ENCODE measurements at places on chromosomes 11 and 22. TPM values are rescaled to one million over a fixed set of nuclear protein-coding genes. Genes with fewer than 3 reads are reported as not detected.

- H3K27me3 ChIP-seq, result peaks cover 4% of the 10 kb centered on the region
- peaks cover 5% of the 10 kb centered on the region for H3K4me1 ChIP-seq
- H3K4me3 ChIP-seq, result no peak overlapping the region
- H3K36me3 ChIP-seq, result no peaks in the 10 kb centered on the region
These were observed 3.0 kb upstream of the WEE1 start for GRCh38 chr11:9570313-9571025.

GRCh38 chr11:23856654-23857053 lies 640.2 kb upstream of the LUZP2 start:
- H3K4me1 ChIP-seq, result no peaks in the 10 kb centered on the region
- DNase-seq, result no peak
- H3K27me3 ChIP-seq, result no peaks in the 10 kb centered on the region
- no peaks in the 10 kb centered on the region for H3K36me3 ChIP-seq
- no peak overlapping the region for H3K27ac ChIP-seq

- H3K4me3 ChIP-seq, result no peak overlapping the region
- H3K4me1 ChIP-seq, result no peaks in the 10 kb centered on the region
- H3K27me3 ChIP-seq, result no peaks in the 10 kb centered on the region
- no peaks in the 10 kb centered on the region for H3K36me3 ChIP-seq
These were observed 255.2 kb upstream of the ZC3H12C start for GRCh38 chr11:109838026-109838425.

DNA sequence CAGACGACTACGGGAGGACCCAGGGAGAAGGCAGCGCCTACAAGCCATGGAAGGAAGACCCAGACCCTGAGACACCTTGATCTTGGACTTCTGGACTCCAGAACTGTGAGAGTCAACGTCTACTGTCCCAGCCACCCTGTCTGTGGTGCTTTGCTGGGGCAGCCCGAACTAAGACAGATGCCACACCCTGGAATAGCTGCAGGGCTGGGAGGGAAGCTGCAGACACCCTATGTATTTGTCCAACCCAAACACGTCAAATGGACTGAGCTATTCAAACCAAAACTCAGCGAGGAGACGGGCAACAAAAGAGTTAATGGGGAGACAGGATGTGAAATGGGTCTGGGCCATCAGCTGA lies 169.3 kb downstream of the CTTN start:
- DNase-seq, result no peak
- H3K27me3 ChIP-seq, result peaks cover 18% of the 10 kb centered on the region
- no peak overlapping the region for H3K4me3 ChIP-seq

DNA sequence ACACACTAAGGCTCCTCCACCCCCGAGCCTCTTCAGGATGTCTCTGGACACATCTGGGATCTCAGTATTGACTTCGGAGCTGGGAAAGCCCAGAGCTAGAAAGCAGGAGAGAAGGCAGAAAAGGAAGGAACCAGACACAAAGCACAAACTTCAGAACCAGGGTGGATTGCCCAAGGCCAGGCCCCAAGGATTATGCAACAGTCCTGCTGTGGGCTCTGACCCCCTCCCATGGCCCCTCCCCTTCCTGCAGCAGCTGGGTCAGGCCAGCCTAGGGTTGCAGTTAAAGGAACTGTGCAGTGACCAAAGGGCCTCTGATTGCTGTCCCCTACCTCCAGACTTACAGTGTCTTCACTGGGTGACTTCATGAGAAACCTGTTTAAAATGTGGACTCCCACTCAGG lies 5.3 kb downstream of the KCNE3 start:
- no peak overlapping the region for H3K4me3 ChIP-seq
- no peak overlapping the region for H3K27ac ChIP-seq
- H3K36me3 ChIP-seq, result no peaks in the 10 kb centered on the region
- DNase-seq, result no peak
- H3K4me1 ChIP-seq, result peaks cover 3% of the 10 kb centered on the region
- no peaks in the 10 kb centered on the region for H3K27me3 ChIP-seq

- H3K27me3 ChIP-seq, result no peaks in the 10 kb centered on the region
- DNase-seq, result no peak
- H3K36me3 ChIP-seq, result no peaks in the 10 kb centered on the region
- H3K4me3 ChIP-seq, result no peak overlapping the region
These were observed 71.6 kb downstream of the PRMT3 start for GRCh38 chr11:20458905-20459632.

GRCh38 chr11:70397336-70397982 lies 870 bp upstream of the CTTN start:
- peak overlapping the region; percentile 59 for H3K4me3 ChIP-seq
- H3K27ac ChIP-seq, result no peak overlapping the region
- DNase-seq, result no peak
- peaks cover 18% of the 10 kb centered on the region for H3K27me3 ChIP-seq
- peaks cover 12% of the 10 kb centered on the region for H3K4me1 ChIP-seq

GRCh38 chr22:49393526-49393925 lies 434.1 kb downstream of the BRD1 start:
- H3K27me3 ChIP-seq, result no peaks in the 10 kb centered on the region
- no peak overlapping the region for H3K4me3 ChIP-seq
- no peak overlapping the region for H3K27ac ChIP-seq

DNA sequence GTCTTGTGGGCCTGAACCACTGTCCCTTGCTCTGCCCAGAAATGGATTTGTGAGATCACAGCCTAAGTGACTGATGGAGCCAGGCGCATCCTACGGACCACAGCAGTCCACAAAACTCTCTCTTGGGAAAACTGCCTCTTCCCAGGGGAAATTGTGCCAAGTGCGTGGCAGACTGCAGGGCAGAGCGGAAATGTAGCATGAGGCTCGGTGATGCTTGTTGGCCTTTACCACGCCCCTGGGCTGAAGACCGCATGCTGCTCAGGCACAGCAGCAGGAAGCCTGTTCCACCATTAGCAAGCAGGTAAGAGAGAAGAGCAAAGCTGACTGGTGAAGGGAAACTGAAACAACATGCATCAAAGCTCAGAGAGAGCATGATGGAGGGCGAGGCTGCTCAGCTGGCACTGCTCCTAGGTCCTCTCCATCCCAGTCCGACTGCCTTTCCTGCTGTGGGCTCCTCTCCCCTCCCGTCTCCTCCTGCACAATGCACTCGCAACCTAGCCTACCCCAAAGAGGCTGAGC lies 26.5 kb upstream of the SCARF2 start:
- H3K36me3 ChIP-seq, result no peaks in the 10 kb centered on the region
- H3K4me1 ChIP-seq, result peaks cover 21% of the 10 kb centered on the region
- no peak overlapping the region for H3K4me3 ChIP-seq
- no peaks in the 10 kb centered on the region for H3K27me3 ChIP-seq

- no peak for DNase-seq
- H3K36me3 ChIP-seq, result no peaks in the 10 kb centered on the region
These were observed 14.1 kb upstream of the LRRC10B start for GRCh38 chr11:61494381-61494961.

- H3K36me3 ChIP-seq, result no peaks in the 10 kb centered on the region
- H3K27me3 ChIP-seq, result no peaks in the 10 kb centered on the region
- no peaks in the 10 kb centered on the region for H3K4me1 ChIP-seq
These were observed 31.9 kb upstream of the GGTLC2 start for GRCh38 chr22:22612516-22612915.

Gene PRRG4
- total RNA-seq, result 3.1 TPM

Gene SORL1
- total RNA-seq, result 23.8 TPM

Gene ADAMTS15
- 1.8 TPM for total RNA-seq

Gene FLRT1
- 0.05 TPM for total RNA-seq

Gene PNPLA5
- total RNA-seq, result not detected

Gene SHISAL1
- 0.33 TPM for total RNA-seq

Gene ZNF215
- 5.9 TPM for total RNA-seq

Gene MAP6
- 1.3 TPM for total RNA-seq

Gene IGLL1
- total RNA-seq, result 78.6 TPM

Gene CBX6
- 24.0 TPM for total RNA-seq
